Caco-2 (cell line): ENCODE measurements at places on chromosomes 6 and 20.

- H3K27ac ChIP-seq, result no peak overlapping the region
- H3K27me3 ChIP-seq, result no peaks in the 10 kb centered on the region
- no peaks in the 10 kb centered on the region for H3K4me1 ChIP-seq
- H3K36me3 ChIP-seq, result no peaks in the 10 kb centered on the region
Observed at GRCh38 chr20:41201760-41202159, 64.4 kb downstream of the PLCG1 start.

DNA sequence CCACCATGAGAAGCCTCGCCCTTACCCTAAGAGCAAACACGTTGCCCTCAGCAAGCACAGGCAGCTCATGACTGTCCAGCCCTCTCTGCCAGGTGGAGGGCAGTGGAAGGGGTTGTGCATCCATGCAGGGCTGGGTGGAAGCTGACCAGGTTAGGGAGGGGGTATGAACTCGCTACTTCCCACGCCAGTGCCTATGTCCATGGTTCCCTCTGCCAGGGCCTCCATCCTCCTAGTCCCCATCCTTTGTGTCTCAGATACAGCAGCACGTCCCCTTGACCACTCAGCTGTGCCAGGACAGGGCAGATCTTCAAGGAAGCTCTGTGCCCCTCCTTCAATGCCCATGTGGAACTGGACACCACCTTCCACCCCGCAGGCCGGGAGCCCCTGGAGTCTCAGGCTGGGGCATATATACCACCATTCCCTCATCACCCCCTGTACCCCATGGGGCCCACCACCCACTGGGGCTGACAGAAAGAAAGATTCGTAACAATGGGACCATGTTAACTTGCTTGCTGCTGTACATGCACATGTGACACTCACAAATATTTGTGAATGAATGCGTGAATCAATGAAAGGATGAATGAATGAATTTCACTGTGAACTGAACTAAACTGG, 90.7 kb downstream of the ANKRD60 start:
- no peak overlapping the region for H3K27ac ChIP-seq
- H3K27me3 ChIP-seq, result peaks cover 5% of the 10 kb centered on the region

DNA sequence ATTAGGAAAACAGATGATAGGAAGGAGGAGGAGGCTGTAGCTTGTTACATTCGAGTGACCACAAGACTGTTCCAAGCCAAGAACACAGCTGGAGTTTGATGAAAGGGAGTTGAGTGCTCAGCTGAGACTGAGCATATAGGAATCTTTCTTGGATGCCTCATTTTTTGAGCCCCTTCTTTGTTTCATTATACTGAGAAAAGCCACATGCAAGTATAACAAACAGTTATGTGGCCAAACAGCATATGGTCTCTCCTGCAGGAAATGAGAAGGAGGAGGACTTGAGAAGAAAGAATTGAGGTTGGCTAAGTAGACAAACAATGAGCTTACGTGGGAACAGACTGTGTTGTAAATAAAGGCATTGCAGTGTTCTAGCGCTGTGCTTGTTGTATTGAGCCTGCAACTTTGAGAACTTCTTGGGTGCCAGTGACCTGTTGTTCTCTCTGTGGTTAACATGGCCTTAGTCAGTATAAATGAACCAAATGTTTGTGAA, 78.3 kb downstream of the AKAP7 start:
- H3K27ac ChIP-seq, result no peak overlapping the region
- no peak for DNase-seq
- H3K36me3 ChIP-seq, result no peaks in the 10 kb centered on the region
- H3K4me3 ChIP-seq, result no peak overlapping the region
- 0 out of 2 replicates have a peak, but pooled peaks cover 3% of the 10 kb centered on the region for H3K4me1 ChIP-seq

GRCh38 chr6:15074806-15075205, 171.1 kb upstream of the JARID2 start:
- no peaks in the 10 kb centered on the region for H3K36me3 ChIP-seq
- H3K4me1 ChIP-seq, result peaks cover 6% of the 10 kb centered on the region
- peak overlapping the region; percentile 46 for H3K27ac ChIP-seq
- no peaks in the 10 kb centered on the region for H3K27me3 ChIP-seq
- no peak overlapping the region for H3K4me3 ChIP-seq

- H3K4me1 ChIP-seq, result no peaks in the 10 kb centered on the region
- DNase-seq, result no peak
- no peak overlapping the region for H3K27ac ChIP-seq
- no peak overlapping the region for H3K4me3 ChIP-seq
- H3K36me3 ChIP-seq, result no peaks in the 10 kb centered on the region
- H3K27me3 ChIP-seq, result no peaks in the 10 kb centered on the region
Observed at GRCh38 chr6:121912905-121913304, 477.5 kb downstream of the GJA1 start.

GRCh38 chr20:15866916-15867730, 706.1 kb downstream of the KIF16B start:
- no peaks in the 10 kb centered on the region for H3K4me1 ChIP-seq
- DNase-seq, result no peak
- no peaks in the 10 kb centered on the region for H3K36me3 ChIP-seq
- H3K27ac ChIP-seq, result no peak overlapping the region
- no peak overlapping the region for H3K4me3 ChIP-seq
- H3K27me3 ChIP-seq, result no peaks in the 10 kb centered on the region

DNA sequence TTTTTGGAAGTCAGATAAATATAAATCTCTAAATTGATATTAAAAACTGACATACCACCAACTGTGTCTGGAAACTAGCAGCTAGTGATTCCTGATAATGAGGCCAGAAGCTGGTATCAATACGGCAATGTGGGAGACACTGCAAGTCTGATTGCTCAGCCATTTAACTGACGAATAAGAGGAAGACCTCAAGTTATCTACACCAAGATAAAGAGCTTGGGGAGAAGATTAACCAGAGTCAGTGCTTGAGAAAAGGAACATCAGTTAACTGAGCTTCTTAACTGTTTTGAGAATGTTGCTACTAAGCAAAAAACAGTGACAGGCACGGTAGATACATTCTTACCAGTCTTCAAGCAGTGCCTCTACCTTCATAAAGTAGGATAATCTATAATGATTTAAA, 140.4 kb upstream of the TENT5A start:
- H3K27me3 ChIP-seq, result no peaks in the 10 kb centered on the region
- no peak overlapping the region for H3K4me3 ChIP-seq
- no peak for DNase-seq

DNA sequence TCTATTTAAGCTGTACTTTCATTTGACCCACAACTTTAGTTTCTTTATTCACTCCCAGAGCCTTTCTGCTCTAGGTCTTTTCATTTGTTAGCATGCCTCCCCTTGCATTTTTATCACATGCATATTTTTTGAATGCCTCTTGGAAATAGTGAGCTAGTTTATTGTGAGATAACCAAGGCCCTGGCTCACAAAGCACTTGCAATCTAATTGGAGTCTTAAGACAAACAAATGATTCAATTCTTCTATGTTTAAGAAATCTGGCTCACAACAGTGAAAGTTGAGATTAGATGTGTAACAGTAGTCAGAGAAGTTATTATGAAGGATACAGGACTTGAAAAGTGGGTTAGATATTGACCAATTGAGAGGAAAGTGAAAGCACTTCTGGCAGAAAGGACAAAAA, 173.4 kb downstream of the MOXD1 start:
- H3K36me3 ChIP-seq, result no peaks in the 10 kb centered on the region
- no peak overlapping the region for H3K27ac ChIP-seq
- no peak for DNase-seq
- H3K4me3 ChIP-seq, result no peak overlapping the region
- H3K4me1 ChIP-seq, result no peaks in the 10 kb centered on the region

- no peak overlapping the region for H3K27ac ChIP-seq
- no peak overlapping the region for H3K4me3 ChIP-seq
- no peaks in the 10 kb centered on the region for H3K27me3 ChIP-seq
Observed at GRCh38 chr6:166561771-166562359, 24.6 kb downstream of the RAMACL start.

- H3K36me3 ChIP-seq, result peaks cover 1% of the 10 kb centered on the region
- DNase-seq, result no peak
- H3K27ac ChIP-seq, result no peak overlapping the region
- H3K27me3 ChIP-seq, result no peaks in the 10 kb centered on the region
Observed at GRCh38 chr20:25005220-25005619, 12.7 kb upstream of the APMAP start.

GRCh38 chr20:5770231-5770986, 20.2 kb downstream of the SHLD1 start:
- DNase-seq, result no peak
- no peaks in the 10 kb centered on the region for H3K27me3 ChIP-seq
- H3K4me3 ChIP-seq, result no peak overlapping the region
- H3K4me1 ChIP-seq, result no peaks in the 10 kb centered on the region
- H3K36me3 ChIP-seq, result no peaks in the 10 kb centered on the region

DNA sequence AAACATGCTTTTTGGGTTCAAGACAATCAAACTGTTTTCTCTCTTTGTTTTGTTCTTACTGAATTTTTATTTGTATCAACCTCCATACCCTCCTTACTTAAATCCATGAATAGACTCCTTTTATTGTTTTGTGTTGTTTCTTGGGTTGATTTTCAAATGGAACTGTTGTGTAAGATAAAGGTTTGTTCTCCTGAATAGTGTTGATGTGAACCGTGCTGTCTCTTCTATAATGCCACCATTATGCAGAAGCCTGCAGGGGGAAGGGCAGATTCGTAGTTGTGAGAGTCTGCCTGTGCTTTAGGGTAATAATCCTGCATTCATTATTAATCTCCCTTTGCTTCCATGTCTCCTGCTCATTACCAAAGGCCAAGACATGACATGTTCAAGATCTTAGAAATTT, 105.9 kb downstream of the CDKAL1 start:
- H3K27me3 ChIP-seq, result no peaks in the 10 kb centered on the region
- no peak overlapping the region for H3K4me3 ChIP-seq
- no peaks in the 10 kb centered on the region for H3K4me1 ChIP-seq

- H3K36me3 ChIP-seq, result no peaks in the 10 kb centered on the region
- peak; percentile 34 for DNase-seq
- H3K4me1 ChIP-seq, result peaks cover 20% of the 10 kb centered on the region
- H3K27me3 ChIP-seq, result no peaks in the 10 kb centered on the region
Observed at GRCh38 chr20:34585019-34585418, 26.5 kb downstream of the MAP1LC3A start.

DNA sequence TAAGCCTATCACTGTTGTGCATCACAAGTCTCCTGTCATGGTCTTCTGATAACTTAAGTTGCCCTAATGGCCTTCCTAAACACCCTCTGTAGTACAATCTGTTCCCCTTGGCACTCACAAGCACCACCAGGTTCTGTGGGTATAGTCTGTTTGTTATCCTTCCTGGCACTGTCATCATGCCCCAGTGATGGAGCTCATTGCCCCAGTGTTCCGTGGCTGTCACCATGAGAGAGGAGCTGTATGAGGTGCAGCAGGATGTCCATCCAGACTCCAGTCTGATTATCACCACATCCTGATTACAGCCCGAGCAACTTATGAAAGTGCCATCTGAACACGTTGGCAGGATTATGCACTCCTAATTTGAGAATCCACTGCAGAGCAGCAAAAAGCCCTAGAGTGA, 380.1 kb downstream of the FRK start:
- no peaks in the 10 kb centered on the region for H3K4me1 ChIP-seq
- H3K27me3 ChIP-seq, result no peaks in the 10 kb centered on the region
- no peak overlapping the region for H3K4me3 ChIP-seq
- no peak overlapping the region for H3K27ac ChIP-seq
- no peaks in the 10 kb centered on the region for H3K36me3 ChIP-seq

DNA sequence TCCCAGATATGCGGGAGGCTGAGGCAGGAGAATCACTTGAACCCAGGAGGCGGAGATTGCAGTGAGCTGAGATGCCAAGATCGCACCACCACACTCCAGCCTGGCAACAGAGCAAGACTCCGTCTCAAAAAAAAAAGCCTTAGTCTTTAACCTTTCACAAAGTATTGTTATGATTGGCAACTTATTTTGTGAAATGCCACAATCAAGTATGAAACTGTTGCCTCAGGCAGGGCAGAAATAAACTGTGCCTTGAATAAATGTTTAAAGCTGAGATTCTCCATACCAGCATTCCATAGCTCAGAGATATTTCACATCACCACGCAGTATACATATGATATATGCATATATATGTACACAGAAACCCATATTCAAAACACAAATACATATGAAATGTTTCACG, 120.1 kb upstream of the CCDC28A start:
- no peak overlapping the region for H3K4me3 ChIP-seq
- no peak for DNase-seq
- no peaks in the 10 kb centered on the region for H3K36me3 ChIP-seq
- H3K4me1 ChIP-seq, result no peaks in the 10 kb centered on the region
- H3K27ac ChIP-seq, result no peak overlapping the region

DNA sequence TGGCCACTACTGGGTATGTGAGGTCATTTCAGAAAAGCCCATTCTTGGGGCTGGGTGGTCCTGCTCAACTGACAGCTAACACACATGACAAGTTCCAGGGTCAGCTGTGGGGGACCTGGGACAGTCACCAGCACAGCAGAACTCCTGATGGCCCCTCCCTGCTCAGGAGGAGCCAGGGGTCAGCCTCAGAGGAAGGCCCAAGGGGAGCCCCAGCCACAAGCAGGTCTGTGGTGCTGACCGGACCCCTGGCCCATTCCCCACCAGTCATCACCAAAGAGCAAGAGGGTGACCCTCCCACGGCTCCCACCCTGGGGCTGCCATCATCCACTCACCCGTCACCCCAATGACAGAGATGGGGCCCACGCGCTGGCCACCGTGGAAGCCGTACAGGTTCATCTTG, 18.0 kb downstream of the CYP21A2 start:
- H3K36me3 ChIP-seq, result no peaks in the 10 kb centered on the region
- no peak overlapping the region for H3K27ac ChIP-seq
- H3K27me3 ChIP-seq, result no peaks in the 10 kb centered on the region
- H3K4me3 ChIP-seq, result no peak overlapping the region

- no peaks in the 10 kb centered on the region for H3K4me1 ChIP-seq
- H3K27ac ChIP-seq, result no peak overlapping the region
- H3K36me3 ChIP-seq, result no peaks in the 10 kb centered on the region
- H3K27me3 ChIP-seq, result no peaks in the 10 kb centered on the region; the same call in 1 of the 2 replicates
- no peak overlapping the region for H3K4me3 ChIP-seq
Observed at GRCh38 chr20:41902346-41902745, 284.2 kb upstream of the CHD6 start.

DNA sequence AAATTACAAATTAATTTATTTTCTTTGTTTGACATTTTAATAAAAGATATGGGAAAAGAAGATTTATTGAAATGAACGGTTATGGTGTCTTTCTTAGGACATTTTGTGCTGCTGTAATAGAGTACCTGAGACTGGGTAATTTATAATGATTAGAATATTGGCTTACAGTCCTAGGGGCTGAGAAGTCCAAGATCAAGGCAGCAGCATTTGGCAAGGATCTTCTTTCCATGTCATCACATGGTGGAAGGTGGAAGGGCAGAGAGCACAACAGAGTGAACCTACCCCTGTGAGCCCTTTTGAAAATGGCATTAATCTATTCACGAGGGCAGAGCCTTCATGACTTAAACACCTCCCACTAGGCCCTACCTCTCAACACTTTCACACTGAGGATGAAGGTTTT, 75.7 kb upstream of the LTV1 start:
- H3K27me3 ChIP-seq, result no peaks in the 10 kb centered on the region
- no peak overlapping the region for H3K4me3 ChIP-seq
- no peaks in the 10 kb centered on the region for H3K36me3 ChIP-seq
